Right atrium auricular region (tissue), 2 donors: ENCODE measurements at places on chromosomes 1 and 21.

DNA sequence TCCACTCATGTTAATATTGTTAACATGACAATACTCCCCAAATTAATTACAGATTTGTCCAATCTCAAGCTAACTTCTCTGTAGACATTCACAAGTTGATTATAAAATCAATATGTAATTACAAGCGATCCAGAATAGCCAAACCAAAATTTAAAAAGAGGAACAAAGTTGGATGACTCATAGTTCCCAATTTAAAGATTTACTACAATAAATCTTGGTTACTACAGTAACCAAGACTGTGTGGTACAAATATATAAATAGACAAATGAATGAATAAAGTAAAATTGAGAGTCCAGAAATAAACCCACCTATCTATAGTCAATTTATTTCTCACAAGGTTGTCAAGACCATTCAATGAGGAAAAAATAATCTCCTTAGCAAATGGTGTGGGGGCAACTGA is 7.1 kb upstream of the KRTAP10-4 start:
- no peak for DNase-seq

GRCh38 chr21:29007810-29008209 is 11.3 kb downstream of the RWDD2B start:
- DNase-seq: no peak

GRCh38 chr1:224127925-224128819 is 14.3 kb downstream of the FBXO28 start:
- DNase-seq: no peak

DNA sequence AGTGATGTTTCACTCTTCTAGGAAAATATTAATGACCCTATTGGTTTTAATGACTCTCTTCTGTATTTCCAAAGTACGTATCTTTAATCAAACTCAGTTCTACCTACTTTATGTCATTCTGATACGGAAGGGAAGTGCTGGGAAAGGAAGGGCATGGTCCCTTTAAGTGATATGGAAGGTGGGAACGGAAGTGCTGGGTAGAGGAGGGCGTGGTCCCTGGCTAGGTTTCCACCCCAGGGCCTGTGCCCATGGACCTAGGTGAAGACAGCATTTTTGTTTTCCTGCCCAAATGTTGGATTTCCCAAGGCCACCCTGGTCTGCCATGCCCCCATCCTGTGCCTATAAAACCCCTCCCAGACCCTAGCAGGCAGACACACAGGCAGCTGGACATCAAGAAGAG is 24.0 kb downstream of the RGS4 start:
- DNase-seq: no peak

- no peak for DNase-seq
Measured at GRCh38 chr21:31326522-31327242, 17.4 kb downstream of the TIAM1 start.

DNA sequence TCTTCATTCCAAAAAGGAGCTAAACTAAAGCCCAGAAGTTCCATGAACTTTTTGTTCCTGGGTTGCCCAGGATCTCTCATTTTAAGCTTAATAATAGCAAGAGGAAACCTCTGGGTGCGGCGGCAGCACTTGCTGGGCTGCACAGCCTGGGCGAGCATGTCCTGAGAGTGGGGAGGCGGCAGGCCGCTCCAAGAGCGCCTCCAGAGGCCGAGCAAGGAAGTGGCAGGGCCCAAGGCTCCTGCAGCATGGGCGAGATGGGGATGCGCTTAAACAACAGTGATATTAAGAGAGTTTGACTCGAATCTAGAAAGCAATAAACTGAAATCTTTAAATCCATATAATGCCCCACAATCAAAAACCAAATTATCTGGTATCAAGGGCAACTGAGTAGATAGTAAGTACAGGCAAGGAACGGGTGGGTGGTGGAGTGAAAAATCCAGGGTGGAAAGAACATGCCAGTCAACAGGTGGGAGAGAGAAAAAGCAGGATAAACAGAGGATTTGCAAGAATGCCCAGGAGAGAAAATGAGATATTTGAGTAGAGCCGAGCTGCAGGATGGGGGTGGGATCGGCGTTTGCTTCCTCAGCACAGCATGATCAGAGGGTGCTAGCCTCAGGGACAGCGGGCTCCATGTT is 14.1 kb upstream of the TNR start:
- DNase-seq: no peak

- DNase-seq: no peak
Measured at GRCh38 chr21:38077569-38077968, 161.3 kb upstream of the KCNJ6 start.

GRCh38 chr21:35208810-35209517 is 159.9 kb upstream of the RUNX1 start:
- no peak for DNase-seq

- no peak for DNase-seq
Measured at GRCh38 chr1:234881893-234882771, 246.5 kb downstream of the TOMM20 start.

GRCh38 chr1:1282998-1283397 is 2.8 kb downstream of the SCNN1D start:
- DNase-seq: no peak

- no peak for DNase-seq
Measured at GRCh38 chr1:36894824-36895223, 139.5 kb downstream of the GRIK3 start.

DNA sequence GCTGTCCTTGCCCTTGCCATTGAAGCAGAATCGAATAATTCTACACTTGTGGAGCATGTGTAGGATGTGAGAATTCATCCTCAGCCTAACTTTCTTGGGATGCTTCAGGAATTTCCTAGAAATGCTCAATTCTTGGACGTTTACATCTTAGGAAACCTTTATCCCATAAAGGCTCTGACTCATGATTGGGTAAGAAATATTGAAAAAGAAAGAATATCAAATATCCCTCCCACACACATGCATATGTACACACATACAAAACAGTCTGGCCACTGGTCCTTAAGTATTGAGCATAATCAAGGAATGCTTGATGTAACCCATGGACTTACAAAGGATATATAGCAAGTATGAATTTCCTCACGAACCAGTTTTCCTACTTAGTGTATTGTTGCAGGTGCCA is 83.9 kb upstream of the IPO9 start:
- no peak for DNase-seq

DNA sequence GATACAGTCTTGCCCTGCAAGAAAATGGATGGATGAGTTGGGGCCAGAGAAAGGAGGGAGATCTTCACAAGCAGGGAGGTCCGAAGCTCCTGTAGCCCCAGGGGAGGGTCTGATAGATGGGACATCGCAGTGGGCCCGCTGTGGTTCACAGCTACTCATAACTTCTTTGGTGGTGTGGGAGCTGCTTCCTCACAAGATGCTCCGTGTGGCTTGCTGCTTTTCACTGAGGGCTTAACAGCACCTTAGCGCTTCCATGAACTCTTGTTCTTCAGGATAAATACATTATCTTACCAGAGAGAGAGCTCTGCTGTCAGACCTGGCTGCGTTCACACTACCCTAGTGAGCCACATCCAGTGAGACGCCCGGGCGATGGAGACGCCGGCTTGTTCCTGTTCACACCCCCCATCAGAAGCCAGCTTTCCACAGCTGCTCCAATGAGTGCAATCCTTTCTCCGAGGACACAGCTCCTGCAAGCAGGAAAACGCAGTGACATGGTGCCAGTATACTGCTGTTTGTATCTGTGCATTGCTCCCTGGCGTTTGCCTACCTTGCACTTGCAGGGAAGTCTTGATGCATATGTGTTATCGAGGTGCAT is 599.8 kb downstream of the AJAP1 start:
- DNase-seq: peak; percentile 21

- no peak for DNase-seq
Measured at GRCh38 chr1:209863766-209864485, 36.2 kb downstream of the UTP25 start.

DNA sequence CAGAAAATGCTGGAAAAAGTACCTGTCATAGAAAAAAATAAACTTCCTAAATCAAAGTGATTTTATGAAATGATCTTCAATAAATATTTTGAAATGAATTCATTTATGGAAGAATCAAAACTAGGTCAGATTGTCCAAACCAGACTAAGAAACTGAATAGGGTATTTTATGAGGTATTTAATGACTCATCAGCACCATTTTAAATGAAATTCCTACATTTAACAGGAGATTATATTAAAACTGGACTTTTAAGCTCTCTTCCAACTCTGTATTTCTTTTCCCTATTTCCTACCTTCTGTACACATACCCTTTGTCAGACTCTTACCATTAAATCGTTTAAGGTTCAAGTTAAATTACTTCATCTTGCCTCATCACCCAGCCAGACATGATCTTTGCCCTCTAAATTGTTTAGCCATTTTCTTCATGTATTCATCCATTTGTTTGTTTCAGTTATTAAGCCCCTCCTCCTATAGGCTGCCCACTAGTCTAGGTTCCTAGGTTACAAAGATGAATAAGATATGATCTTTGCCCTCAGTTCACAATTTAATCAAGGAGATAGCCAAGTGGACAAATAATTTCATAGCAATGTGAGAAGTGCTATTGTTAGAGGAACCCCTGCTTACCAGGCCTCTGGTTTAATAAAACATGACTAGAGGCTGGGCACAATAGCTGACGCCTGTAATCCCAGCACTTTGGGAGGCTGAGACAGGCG is 25.0 kb downstream of the TATDN3 start:
- DNase-seq: no peak

GRCh38 chr1:86826856-86827255 is 87.1 kb downstream of the SELENOF start:
- DNase-seq: no peak

GRCh38 chr1:45304311-45305081 is 22.2 kb upstream of the HPDL start:
- DNase-seq: peak; percentile 56

DNA sequence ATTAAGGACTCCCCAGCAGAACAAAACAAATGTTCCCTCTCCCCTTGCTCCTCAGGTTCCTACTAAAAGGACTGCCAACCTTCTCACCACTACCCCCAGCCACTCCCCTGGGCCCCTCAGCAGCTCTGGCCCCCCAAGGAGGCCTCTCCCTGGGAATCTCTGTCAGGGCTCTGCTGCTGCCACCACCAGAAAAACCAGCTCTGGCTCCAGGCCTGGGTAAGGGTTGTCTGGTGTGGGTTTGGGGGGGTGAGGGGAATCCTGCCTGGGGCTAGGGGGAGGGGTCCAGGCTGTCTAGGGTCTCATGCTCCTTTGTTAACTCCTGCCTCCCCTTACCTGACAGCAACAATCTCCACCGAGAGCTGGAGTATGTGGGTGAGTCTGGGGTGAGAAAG is 4.8 kb downstream of the NECTIN4 start:
- DNase-seq: no peak

GRCh38 chr1:116910379-116911187 is 867 bp downstream of the PTGFRN start:
- peak; percentile 64 for DNase-seq

DNA sequence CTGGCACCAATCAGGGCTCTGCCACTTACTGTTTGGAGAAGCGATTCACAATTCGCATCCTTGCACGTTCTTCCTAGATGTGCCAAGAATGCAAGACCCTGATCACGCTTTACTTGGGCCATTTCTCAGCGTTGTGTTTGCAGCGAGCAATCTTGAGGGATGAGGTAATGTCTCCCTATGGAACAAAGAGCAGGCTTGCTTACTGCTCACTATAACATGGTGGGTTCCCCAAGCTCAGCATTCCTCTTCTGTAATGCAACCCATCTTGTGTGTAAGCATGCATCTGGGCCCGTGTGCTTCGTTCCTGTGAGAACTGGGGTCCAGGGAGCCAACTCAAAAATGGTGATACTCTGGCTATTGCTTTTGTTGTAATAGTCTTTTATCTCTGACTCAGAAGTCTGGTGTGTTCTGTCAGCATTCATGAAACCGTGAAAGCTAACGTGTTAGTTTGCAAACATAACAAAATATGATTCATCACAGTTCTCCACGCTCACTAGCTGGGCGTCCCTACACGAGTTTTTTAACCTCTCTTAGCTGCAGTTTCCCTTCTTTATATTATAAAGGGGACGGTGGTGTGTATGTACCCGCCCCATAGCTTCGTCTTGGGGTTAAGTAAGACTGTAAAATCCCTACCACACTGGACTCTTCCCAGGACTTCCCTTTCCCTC is 33.3 kb downstream of the DNTTIP2 start:
- peak; percentile 62 for DNase-seq

DNA sequence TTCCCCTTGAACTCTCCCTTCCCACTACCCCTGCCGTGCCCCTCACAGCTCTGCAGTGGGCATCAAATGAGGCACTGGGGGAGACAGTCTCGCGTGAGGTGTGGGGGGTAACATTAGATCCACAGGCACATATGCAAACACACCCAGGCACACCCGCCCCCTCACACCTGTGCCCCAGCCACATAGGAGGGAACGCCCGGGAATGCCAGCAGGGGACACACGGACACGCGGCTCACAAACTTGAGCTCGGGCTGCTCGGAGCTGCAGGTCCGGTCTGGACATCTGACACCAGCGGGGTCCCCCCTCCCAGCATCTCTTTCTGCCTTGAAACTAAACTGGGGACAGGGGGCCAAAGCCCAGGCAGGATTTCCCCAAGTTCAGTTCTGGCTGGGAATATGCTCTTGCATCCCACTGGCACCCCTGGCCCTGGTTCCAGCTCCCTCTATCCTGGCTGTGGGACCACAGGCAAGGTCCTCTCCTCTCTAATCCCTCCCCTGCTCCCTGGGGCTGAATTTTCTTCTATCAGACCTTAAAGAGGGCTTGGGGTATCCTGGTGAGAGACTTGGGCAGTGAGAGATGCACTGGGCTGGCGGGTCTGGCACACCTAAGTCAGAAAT is 30.6 kb downstream of the CDCP2 start:
- DNase-seq: no peak

DNA sequence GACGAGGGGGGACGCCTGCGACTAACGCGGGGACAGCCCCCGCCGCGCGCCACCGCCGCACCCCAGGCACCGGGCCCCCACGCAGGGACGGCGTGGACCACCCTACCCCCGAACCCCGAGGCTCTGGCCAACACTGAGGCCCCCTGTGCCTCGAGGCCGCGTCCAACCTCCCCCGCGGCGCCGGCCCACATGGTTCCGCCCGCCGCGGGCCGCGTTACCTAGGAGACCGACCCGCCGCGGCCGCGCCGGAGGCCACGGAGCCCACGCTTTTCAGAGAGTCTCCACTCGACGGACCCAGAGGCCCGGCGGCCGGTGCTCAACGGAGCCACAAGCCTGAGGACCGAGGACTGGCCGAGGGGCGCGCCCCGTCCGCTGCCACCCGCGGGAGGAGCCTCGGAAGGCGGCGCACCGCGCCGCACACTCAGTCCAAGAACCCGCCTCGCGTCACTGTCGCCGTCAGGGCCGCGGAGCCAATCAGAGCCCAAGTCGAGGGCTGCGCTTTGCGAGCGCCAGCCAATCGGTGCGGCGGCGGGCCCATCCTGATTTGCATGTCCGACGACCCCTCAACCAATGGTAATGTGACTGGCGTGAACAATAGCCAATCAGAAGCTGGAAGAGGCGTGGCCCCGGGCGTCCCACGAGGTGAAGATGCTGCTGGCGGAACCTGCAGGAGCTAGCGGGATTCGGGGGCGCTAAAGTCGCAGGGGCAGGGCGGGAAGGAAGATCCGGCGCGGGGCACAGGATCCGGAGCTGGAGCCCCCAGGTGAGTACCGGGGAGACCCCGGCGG is at the start of gene NPHP4:
Gene NPHP4 (minus strand): TSS at position 400 of the 788 bp plus-strand sequence. CDS start 6,136 bp downstream, outside the sequence.
- peak; percentile 100 for DNase-seq

- no peak for DNase-seq
Measured at GRCh38 chr1:7646981-7647901, 123.9 kb upstream of the VAMP3 start.

DNA sequence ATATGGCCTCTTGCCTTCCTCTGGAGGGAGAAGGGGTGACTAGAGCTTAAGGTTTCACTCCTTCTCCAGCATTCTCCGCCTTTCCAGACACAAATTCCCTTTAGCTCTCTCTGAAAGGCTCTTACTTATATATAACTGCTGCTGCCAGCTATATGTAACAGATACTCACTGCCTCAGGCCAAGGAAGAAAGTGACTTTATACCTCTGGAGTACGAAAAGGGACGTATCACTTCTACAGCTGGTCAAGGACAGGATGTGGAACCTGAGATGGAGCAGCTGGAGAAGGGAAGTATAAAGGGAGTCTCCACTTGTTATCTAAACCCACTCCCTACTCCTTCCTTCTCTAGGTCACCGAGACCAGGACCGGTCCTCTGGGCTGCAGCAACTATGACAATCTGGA is 102.4 kb downstream of the BRINP2 start:
- DNase-seq: no peak
